ENCODE measurements at places on chromosomes 11 and 22.

- no peak for DNase-seq
Observed at GRCh38 chr11:77724636-77725035, 87.0 kb upstream of the CLNS1A start.

- no peak for DNase-seq
Observed at GRCh38 chr22:25602445-25602844, 38.0 kb downstream of the GRK3 start.

- DNase-seq = no peak
Observed at GRCh38 chr11:40130427-40130826, 1329.0 kb downstream of the LRRC4C start.

DNA sequence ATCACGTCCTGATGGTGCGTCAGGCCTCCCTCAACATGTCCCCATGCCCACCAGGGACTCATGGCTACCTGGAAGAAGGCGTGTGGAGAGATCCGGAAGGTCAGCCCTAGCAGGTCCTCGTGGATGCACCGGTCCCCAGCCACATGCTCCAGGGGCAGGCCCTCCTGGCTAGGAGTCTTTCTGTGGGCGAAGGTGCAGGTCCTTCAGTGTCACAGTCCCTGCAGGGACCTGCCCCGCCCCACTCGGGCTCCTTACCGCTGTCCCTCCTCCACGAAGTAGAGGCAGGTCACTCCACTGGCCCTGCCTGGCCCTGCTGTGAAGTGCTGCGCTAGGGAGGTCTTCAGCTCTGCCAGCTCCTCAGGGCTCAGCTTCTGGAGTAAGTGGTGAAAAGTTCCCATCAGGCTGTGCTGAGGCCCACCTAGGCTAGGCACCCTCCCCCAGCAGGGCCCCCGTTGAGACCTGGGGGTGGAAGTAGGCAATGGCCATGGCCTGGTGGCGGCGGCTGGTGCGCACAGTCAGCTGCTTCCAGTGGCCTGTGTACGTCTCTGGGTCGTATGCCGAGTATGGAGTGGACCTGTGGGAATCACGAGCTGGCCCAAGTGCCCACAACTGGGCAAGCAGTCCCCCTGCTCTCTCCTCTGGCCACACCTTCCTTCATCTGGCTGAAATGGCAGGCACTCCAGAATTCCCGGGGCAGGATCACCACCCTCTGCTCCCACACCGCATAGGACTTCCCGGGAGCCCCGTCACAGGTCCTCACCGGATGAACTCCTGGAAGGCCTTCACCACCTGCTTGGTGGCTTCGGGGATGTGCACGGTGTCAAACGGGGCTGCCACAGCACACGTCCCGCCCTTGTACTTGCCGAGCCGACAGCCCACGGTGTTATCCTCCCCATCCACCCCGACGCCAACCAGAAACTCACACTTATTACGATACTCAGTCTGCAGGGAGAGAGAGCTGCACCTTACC is 1.1 kb upstream of the RANBP1 start:
- DNase-seq = no peak

GRCh38 chr11:42161886-42162285 is 702.4 kb upstream of the LRRC4C start:
- no peak for DNase-seq

- DNase-seq = no peak
Observed at GRCh38 chr11:95138448-95138847, 48.8 kb downstream of the ENDOD1 start.

DNA sequence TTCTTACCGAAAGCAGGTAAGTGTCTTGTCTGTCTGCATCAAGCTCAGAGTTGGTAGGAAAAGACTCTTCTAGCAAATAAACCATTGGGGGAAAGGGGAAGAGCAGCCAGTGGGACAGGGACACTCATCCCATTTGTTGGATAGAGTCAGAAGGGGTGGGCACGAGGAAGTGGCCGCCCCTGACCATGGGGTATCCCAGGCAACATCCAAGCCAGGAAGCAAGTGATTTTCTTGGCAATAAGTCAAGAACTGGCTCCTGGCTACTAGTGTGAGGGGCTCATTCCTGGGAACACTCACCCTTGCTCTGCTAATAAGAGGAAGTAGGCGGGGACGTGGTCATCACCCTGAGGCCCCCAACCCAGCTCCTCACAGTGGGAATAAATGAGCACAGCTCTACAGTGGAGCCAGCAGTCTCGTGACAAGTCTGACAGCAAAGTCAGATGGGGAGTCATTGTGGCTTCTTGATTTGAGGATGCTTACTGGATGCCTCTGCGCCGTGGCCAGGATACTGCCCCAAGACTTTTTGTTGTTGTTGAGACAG is 6.7 kb downstream of the SLC25A18 start:
- no peak for DNase-seq

- no peak for DNase-seq
Observed at GRCh38 chr22:20463324-20464095, 25.9 kb upstream of the SCARF2 start.

- no peak for DNase-seq
Observed at GRCh38 chr11:11022125-11022730, 164.4 kb upstream of the ZBED5 start.

DNA sequence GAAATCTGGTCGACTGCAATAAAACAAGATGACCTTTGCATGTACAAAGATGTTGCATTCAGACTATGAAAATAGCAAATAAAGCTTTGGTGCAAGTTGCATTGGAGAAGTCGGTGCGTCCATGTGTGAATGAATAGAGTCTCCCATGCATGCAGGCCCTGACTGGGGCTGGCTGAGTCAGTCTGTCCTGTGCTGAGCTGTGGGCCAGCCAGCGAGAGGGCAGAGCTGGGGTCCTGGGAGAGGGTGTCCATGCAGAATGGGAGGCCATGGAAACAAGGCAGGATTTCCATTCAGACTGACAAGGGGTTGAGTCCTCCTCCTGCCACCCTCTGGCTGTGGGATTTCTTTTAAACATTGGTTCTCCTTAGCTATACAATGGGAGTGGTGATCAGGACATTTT is 2.3 kb upstream of the CRYBB3 start:
- no peak for DNase-seq

GRCh38 chr11:94786264-94787126 is 18.3 kb downstream of the AMOTL1 start:
- DNase-seq = no peak

GRCh38 chr22:43698403-43698802 is 113.7 kb downstream of the EFCAB6 start:
- no peak for DNase-seq

GRCh38 chr11:8092587-8093424 is 11.8 kb downstream of the TUB start:
- DNase-seq = no peak

GRCh38 chr11:118565051-118565450 is 680 bp downstream of the IFT46 start:
- no peak for DNase-seq

Data from GOT3 (cell line).